ENCODE measurements at places on chromosomes 6 and 20.

- DNase-seq: no peak
These were observed 5.3 kb upstream of the UBD start for GRCh38 chr6:29564875-29565274.

GRCh38 chr6:19135706-19136105 is 701.5 kb upstream of the ID4 start:
- no peak for DNase-seq

- DNase-seq: no peak
These were observed 63.9 kb upstream of the ENPP5 start for GRCh38 chr6:46234700-46235099.

- DNase-seq: no peak
These were observed 81.0 kb upstream of the FOXQ1 start for GRCh38 chr6:1230689-1231605.

- no peak for DNase-seq
These were observed 12.1 kb downstream of the MICB start for GRCh38 chr6:31510007-31510406.

DNA sequence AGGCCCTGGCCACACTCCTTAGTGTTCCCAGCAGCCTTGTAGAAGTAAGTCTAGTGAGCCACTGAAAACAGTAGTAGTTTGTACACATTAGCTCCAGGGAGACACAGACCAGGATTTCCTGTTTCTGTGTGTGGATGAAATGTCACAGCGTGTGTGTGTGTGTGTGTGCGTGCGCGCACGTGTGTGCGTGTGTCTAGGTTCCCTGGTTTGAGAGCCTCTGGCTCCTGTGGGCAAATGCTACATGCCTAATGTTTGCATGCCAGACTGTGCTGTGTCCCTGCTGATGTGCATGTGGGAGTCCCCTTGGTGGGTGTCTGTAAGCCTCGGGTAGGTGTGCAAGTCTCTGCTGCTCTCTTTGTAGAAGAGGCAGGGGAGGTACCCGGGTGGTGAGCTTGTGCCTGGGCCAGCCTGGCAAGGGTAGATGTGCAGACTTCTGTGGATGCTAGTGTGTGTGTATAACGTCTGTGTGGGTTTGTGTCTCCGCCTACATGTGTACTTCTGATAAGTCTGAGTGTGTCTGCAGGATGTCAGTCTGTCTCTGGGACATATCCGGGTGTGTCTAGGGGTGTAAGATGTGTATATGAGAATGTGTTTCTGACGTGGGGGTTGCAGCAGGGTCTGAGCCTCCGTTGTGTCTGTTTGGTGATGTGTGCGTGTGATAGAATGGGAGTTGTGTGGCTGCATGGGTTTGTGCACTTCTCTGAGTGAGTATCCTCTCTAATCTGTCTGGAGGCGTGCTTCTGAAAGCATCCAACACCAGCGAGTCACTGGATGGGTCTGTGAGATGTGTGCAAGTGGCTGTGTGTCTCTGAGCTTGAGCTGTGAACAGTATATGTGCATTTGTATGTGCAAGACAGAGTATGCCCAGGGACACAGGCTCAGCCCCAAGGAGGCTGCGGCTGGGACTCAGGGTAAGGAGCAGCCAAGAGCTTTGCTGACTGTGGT is 19.0 kb upstream of the TLDC2 start:
- peak; percentile 43 for DNase-seq

DNA sequence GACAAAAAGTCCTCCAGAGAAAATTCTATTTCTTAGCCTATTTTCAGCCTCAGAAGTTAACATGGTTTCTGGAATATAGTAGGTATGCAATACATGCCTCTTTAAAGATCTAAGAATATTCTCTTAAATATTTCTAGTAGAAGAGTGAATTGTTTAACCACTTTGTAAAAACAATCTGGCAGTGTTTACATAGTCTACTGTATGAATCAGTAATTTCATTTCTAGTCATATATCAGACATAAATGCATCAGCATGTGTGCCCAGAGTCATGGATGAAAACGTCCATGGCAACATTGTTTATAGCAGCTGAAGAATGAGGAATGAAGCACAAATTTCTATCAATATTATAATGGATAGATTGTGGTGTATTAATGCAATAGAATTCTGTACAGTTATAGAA is 124.9 kb downstream of the NKAIN2 start:
- DNase-seq: no peak

DNA sequence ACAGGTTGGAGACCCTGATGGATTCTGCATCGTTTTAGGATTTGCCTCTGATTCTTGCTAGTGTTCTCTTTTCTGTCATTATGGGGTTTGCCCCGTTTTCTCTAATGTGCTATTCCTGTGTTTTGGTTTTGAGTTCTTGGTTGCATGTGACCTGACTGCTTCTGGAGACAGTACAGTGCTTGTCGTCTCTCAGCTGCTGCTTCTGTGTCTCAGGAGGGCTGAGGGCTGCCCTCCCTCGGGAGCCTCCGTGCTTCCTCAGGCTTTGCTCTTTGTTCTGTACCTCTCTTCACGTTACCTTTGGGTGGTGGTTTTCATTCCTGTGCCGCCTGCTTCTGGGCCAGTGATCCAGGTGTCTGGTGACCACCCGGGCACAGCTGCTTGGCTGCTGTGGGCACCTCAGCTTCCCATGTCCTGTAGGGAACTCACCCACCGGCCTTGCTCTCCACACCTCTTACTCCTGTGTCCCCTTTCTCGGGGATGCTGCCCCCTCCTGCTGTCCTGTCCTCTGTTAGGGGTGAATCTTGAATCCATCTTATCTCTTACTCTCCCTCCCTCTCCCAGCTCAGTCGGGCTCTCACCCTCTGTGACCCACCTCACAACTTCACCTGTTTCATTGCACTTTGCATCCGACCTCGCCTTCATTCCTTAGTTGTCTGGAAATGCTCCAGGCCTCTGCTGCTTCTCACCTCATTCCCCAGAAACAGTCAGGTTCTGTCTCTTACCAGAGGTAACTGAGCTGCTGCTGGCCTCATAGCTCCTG is 33.2 kb downstream of the PANK2 start:
- no peak for DNase-seq

- no peak for DNase-seq
These were observed 135.6 kb upstream of the PTPRK start for GRCh38 chr6:128655978-128656498.

GRCh38 chr6:5149159-5149704 is 64.1 kb downstream of the PPP1R3G start:
- no peak for DNase-seq

- no peak for DNase-seq
These were observed 5.0 kb downstream of the MDFI start for GRCh38 chr6:41642960-41643898.

GRCh38 chr6:136782021-136782770 is 10.1 kb downstream of the MAP3K5 start:
- no peak for DNase-seq

GRCh38 chr6:125550892-125551291 is 198.5 kb upstream of the HEY2 start:
- DNase-seq: no peak

DNA sequence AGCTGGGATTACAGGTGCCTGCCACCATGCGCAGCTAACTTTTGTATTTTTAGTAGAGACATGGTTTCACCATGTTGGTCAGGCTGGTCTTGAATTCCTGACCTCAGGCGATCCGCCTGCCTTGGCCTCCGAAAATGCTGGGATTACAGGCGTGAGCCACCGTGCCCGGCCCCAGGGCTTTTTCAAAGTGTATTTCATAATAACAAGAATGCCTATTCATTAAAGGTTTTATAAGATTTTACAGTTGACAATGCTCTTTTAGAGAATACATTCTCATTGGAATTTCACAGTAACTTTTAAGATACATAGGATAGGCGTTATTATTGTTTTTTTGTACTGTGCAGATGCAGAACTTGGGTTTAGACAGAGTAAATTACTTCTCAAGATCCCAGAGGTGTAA is 52.6 kb upstream of the PTPRK start:
- no peak for DNase-seq

GRCh38 chr6:38687043-38687353 is 15.9 kb downstream of the GLO1 start:
- no peak for DNase-seq

GRCh38 chr20:48163505-48163904 is 378.2 kb upstream of the SULF2 start:
- no peak for DNase-seq

DNA sequence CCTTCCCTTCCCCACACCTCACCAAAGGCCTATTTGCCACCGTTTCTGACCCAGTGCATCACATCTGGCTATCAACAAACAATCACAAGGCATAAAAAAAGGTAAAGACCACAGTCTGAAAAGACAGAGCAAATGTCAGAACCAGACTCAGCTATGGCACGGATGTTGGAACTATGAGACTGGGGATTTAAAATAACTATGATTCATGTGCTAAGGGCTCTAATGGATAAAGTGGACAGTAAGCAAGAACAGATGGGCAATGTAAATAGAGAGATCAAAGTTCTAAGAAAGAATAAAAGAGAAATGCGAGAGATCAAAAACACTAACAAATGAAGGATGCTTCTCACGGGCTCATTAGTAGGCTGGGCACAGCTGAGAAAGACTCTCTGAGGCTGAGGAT is 99.5 kb downstream of the LAMP5 start:
- no peak for DNase-seq

DNA sequence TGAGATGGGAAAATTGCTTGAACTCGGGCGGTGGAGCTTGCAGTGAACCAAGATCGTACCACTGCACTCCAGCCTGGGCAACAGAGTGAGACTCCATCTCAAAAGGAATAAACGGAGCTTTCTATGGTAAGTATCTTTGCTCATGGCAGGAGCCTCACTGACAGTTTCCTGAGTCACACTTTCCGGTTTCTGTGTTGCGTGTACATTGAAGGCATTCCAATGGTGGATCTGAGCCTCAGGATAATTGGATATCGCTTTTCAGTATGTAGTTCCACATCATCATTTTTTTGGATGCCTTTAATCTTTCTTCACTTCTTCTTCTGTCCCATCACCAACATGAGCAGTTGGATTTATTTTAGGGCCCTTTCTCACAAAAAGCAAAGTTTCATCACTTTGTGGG is 28.6 kb upstream of the GTSF1L start:
- DNase-seq: no peak

DNA sequence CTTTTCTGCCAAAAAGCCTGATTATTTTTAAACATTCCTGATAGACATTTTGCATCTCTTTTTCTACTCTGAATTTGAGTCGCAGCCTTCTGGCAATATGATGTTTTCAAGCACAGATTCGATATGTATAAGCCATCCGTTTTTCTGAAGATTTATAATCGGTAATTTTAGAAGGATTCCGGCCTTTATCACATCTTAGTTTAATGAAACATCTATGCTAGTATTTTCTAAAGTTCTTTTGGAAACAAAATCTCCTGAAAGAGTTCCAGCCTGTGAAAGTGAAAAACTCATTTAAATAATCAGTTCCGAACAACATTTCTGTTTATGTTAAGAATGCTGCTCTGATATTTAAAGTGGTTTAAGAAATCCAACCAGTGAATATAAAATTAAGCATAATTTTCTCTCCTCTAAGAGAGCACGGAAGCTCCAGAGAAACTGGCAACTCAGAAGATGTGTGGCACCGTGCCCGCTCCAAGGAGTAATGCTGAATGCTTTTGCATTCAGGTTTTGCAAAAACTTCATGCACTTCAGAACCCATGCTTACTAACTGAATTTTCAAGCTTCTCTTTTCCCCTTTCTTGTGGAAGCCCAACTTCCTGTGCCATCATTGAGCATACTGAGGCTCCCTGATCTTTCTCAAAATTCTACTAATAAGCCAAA is 20.7 kb downstream of the NDUFAF4 start:
- no peak for DNase-seq

GRCh38 chr20:6212903-6213302 is 90.1 kb upstream of the FERMT1 start:
- no peak for DNase-seq

- no peak for DNase-seq
These were observed 10.4 kb downstream of the HIVEP1 start for GRCh38 chr6:12022481-12022880.

Data from CD4-positive, alpha-beta memory T cell (primary cell).